ENCODE measurements at places on chromosomes 4 and X. TPM values are rescaled to one million over a fixed set of nuclear protein-coding genes. Genes with fewer than 3 reads are reported as not detected.
A peak's percentile ranks its signal among the peaks of the same experiment; 100 is the strongest.

DNA sequence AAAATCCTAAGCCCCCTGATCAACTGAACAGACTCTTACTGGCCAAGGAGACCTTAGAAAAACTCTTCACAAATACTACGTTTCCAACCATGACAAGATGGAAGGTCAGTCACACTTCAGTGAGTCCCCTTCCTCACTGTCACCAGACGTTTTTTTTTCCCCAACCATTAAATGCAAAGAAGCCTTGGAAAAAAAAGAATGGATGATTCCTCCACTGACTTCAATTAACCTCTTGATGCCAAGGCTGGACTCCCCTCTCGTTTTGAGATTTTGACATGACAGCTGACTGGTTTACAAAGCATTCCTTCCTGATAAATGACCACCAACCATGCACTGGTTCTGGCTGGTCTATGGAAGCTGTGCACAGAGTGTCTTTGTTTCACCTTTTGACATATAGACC is 73.2 kb downstream of the SLC34A2 start:
- no peaks in the 10 kb centered on the region for H3K4me1 ChIP-seq
- no peak overlapping the region for H3K4me3 ChIP-seq
- no peaks in the 10 kb centered on the region for H3K36me3 ChIP-seq
- no peaks in the 10 kb centered on the region for H3K27me3 ChIP-seq
- H3K27ac ChIP-seq = no peak overlapping the region

DNA sequence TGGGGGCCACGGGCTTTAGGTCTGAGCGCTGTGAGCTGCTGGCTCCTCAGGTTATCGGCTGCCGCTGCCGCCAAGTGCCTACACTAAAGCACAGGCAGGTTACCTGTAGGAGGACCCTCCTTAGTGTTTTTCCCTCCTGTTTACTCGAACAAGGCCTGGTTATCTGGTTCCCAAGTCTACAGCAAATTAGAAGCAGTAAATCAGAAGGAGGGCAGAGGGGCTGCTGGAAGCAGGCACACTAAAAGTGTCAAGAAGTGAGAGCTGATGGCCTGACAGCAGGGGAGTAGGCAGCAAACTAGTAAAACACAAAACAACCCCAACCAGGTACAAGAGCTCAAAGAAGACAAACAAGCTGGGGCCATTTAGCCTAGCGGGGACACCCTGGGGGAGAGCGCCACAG is 125.0 kb upstream of the PJA1 start:
- H3K27ac ChIP-seq = no peak overlapping the region
- no peaks in the 10 kb centered on the region for H3K4me1 ChIP-seq
- peaks cover 29% of the 10 kb centered on the region for H3K27me3 ChIP-seq
- DNase-seq = no peak

DNA sequence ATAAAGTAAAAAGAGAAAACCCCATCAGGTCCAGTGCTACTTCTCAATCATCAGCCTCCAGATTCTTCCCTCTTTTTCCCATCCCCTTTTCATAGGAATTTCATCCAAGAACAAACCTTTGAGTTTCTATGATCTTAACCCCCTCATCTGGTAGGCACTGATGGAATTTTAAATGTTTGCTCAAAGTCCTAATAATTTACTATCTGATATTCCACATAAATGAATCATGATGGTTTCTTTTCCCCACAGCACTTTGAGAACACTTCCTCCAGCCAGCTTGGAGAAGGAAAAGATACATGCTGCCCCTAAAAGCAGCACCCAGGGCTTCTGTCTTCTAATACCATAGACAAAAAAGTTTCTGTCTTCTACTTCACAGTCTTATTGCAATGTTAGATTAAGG is 19.4 kb upstream of the KLHL8 start:
- H3K4me1 ChIP-seq = peaks cover 13% of the 10 kb centered on the region
- no peak for DNase-seq

Gene AVPR2
- not detected for total RNA-seq

Gene USP46
- 12.5 TPM for total RNA-seq

GRCh38 chr4:131547506-131547981 is 1601.5 kb upstream of the PCDH10 start:
- DNase-seq = no peak
- no peak overlapping the region for H3K27ac ChIP-seq
- no peaks in the 10 kb centered on the region for H3K4me1 ChIP-seq
- no peaks in the 10 kb centered on the region for H3K27me3 ChIP-seq
- H3K36me3 ChIP-seq = no peaks in the 10 kb centered on the region
- H3K4me3 ChIP-seq = no peak overlapping the region

Gene SCD5
- total RNA-seq = 13.9 TPM

GRCh38 chrX:80246271-80246670 is 174.0 kb upstream of the TENT5D start:
- H3K36me3 ChIP-seq = no peaks in the 10 kb centered on the region
- H3K4me1 ChIP-seq = no peaks in the 10 kb centered on the region
- no peak overlapping the region for H3K4me3 ChIP-seq
- DNase-seq = no peak

DNA sequence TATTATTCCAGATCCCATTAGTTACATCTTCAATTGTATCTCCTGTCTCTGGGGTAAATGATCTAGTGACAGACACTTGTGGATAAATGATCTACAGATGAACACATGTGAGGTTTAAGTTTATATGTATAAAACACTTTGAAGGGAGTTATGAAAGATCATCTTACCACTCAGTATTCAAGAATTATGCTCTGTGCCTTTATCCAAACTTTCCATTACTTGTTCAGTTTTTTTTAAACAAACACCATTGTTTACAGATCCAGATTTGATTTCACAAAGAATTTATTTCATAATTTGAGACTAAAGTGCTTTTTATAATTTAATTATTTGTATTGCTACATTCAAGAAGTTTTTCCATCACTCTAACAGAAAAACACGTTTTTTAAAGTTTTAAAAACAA is 142.5 kb downstream of the HHIP start:
- no peak for DNase-seq
- no peak overlapping the region for H3K4me3 ChIP-seq
- no peaks in the 10 kb centered on the region for H3K4me1 ChIP-seq
- no peak overlapping the region for H3K27ac ChIP-seq

Gene LUZP4
- not detected for total RNA-seq

- no peaks in the 10 kb centered on the region for H3K36me3 ChIP-seq
- H3K27ac ChIP-seq = no peak overlapping the region
- H3K27me3 ChIP-seq = no peaks in the 10 kb centered on the region
These were observed 174.4 kb downstream of the FHIP1A start for GRCh38 chr4:151583157-151583914.

Gene GPC4
- 26.2 TPM for total RNA-seq

- no peaks in the 10 kb centered on the region for H3K36me3 ChIP-seq
- peaks cover 15% of the 10 kb centered on the region for H3K27me3 ChIP-seq
- no peaks in the 10 kb centered on the region for H3K4me1 ChIP-seq
These were observed 22.7 kb upstream of the PSAPL1 start for GRCh38 chr4:7457201-7458065.

- H3K4me3 ChIP-seq = no peak overlapping the region
- H3K36me3 ChIP-seq = no peaks in the 10 kb centered on the region
- H3K4me1 ChIP-seq = peaks cover 18% of the 10 kb centered on the region
- H3K27ac ChIP-seq = no peak overlapping the region
- DNase-seq = no peak
These were observed 425.0 kb downstream of the FAT4 start for GRCh38 chr4:125739760-125740159.

DNA sequence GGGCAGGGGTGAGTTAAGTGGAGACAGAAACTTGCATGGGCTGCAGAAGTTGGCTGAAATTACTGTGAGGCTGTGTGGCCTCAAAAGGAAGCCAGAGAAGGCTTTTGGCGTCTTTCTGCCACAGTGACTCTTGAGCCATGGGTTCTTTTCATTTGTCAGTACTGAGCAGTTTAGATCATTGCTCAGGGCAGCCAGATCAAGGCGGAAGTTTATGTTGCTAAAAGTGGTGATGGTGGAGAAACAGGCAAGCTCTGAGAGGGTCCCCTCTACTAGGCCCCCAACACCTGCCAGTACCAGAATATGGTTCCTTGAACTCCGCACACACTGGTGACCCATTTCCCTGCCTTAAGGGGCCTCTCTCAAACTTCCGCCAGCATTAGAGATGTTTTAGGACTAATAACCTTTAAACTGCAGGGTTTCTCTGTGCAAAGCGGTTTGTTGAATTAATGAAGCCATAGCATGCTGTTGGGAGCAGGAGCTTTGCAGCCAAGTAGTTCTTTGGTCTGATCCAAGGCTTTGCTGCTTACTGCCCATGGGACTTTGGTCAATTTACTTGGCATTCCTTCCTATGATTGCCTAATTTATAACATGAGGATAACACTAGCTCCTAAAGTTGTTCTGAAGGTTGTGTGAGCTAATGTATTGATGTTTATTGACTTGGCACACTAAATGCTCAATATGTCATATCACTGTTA is 34.5 kb downstream of the RNF175 start:
- no peaks in the 10 kb centered on the region for H3K27me3 ChIP-seq
- no peak overlapping the region for H3K4me3 ChIP-seq
- no peaks in the 10 kb centered on the region for H3K36me3 ChIP-seq
- H3K4me1 ChIP-seq = no peaks in the 10 kb centered on the region

GRCh38 chr4:3349116-3349515 is 56.3 kb downstream of the RGS12 start:
- H3K36me3 ChIP-seq = no peaks in the 10 kb centered on the region
- no peaks in the 10 kb centered on the region for H3K27me3 ChIP-seq
- DNase-seq = no peak
- no peaks in the 10 kb centered on the region for H3K4me1 ChIP-seq
- H3K27ac ChIP-seq = no peak overlapping the region

DNA sequence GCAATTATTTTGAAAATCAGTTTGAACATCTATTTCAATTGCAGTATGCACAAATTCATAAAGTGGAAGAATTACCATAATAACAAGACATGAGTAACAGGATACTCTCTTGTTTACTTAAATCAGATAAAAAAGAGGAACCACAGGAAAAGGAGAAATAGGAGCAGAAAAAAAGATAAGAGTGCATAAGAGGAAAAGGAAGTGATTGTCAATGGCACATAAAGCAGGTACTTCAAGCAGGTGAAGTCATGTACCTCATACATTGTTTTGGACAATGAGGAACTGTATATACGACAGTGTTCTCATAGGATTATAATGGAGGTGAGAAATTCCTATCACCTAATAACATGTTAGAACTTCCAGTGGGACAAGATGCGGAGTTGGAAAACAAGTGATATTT is 334.5 kb upstream of the PCDH7 start:
- H3K4me3 ChIP-seq = no peak overlapping the region
- no peak for DNase-seq
- no peaks in the 10 kb centered on the region for H3K4me1 ChIP-seq
- no peaks in the 10 kb centered on the region for H3K27me3 ChIP-seq
- no peaks in the 10 kb centered on the region for H3K36me3 ChIP-seq

- no peaks in the 10 kb centered on the region for H3K4me1 ChIP-seq
- H3K27ac ChIP-seq = no peak overlapping the region
- no peak overlapping the region for H3K4me3 ChIP-seq
- DNase-seq = no peak
These were observed 133.1 kb downstream of the HMX1 start for GRCh38 chr4:8738471-8738931.

DNA sequence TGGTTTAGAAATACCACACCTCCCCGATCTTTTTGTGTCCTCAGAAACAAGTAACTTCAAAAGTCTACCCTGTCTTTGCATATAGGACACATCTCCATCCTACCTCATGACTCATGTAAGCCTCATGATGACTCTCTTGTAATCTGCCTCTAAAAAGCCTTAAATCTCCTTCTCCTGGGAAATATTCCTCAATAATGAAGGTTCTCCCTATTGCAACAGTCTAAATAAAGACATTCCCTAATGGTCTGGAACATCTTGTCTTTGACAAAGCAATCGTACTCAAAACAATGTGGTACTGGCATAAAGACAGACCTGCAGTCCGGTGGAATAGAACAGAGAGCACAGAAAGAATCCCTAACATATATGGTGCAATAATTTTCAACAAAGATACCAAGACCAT is 257.7 kb downstream of the OPHN1 start:
- H3K4me3 ChIP-seq = no peak overlapping the region
- no peaks in the 10 kb centered on the region for H3K27me3 ChIP-seq
- no peaks in the 10 kb centered on the region for H3K36me3 ChIP-seq

- no peak for DNase-seq
- no peak overlapping the region for H3K27ac ChIP-seq
- no peaks in the 10 kb centered on the region for H3K4me1 ChIP-seq
- H3K4me3 ChIP-seq = no peak overlapping the region
- peaks cover 4% of the 10 kb centered on the region for H3K36me3 ChIP-seq
- no peaks in the 10 kb centered on the region for H3K27me3 ChIP-seq
These were observed 44.5 kb downstream of the NEK1 start for GRCh38 chr4:169567916-169568315.

- no peak for DNase-seq
- peaks cover 41% of the 10 kb centered on the region for H3K36me3 ChIP-seq
- H3K4me3 ChIP-seq = peak overlapping the region; percentile 90
- H3K4me1 ChIP-seq = peaks cover 27% of the 10 kb centered on the region
- H3K27me3 ChIP-seq = no peaks in the 10 kb centered on the region
- H3K27ac ChIP-seq = no peak overlapping the region
These were observed 608 bp downstream of the RAPGEF2 start for GRCh38 chr4:159103384-159103990.

DNA sequence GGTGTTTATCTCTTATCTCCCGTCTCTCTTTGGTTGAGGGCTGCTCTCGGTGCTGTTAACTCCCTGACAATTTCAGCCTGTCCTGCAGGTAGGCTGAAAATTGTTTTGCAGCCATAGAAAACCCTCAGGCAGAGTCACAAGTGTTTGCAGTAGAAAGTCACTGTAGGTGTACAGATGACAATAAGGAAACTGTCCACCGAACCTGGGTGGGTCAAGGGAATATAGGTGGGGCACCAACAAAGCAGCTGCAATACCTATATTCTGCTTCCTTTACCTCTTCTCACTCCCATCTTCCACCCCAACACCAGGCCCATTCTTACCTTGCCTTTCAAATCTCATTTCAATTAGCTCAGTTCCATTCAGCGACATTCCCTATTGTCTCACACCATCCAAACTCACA is 381.8 kb downstream of the PPP1R2C start:
- H3K27ac ChIP-seq = no peak overlapping the region
- no peaks in the 10 kb centered on the region for H3K4me1 ChIP-seq
- H3K4me3 ChIP-seq = no peak overlapping the region

Gene MEPE
- not detected for total RNA-seq

GRCh38 chr4:85784947-85785346 is 310.0 kb downstream of the ARHGAP24 start:
- H3K27me3 ChIP-seq = no peaks in the 10 kb centered on the region
- no peaks in the 10 kb centered on the region for H3K36me3 ChIP-seq

Gene PAK3
- total RNA-seq = 0.50 TPM

Gene SPIN2A
- 1.6 TPM for total RNA-seq

DNA sequence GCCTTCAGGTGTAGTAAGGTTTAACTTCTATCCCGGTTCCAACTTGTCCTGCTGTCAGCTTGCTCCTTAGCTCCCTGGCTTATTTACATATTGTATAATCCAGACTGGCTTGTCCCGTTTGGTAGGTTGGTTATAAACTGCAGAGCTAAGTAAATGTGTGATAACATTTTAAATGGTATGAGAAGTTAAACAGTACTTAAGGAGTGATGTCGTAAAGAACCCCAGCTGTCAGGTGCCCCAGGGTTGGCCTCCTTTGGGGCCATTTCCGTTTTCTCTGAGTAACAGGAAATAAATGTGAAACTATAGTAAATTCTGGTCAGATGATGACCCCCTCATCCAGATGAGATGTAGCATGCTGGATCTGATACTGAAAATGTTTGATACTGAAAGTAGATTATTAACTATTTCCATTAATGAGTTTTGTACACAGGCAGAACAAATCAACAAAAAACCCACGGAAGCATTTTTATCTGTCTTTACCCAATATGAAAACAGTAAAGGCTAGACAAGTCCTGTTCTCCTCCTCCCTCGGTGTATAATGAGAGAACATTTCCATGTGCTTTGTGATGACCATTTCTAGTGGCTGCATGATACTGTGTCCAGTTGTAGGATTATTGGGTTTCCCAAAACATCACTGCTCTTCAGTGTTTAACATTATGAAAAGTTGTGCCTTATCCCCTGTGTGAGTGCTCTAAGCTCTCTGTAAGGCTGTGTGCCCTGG is 22.4 kb downstream of the GAB1 start:
- H3K36me3 ChIP-seq = peaks cover 10% of the 10 kb centered on the region
- peak overlapping the region; percentile 56 for H3K4me3 ChIP-seq
- H3K27ac ChIP-seq = peak overlapping the region; percentile 87
- H3K27me3 ChIP-seq = no peaks in the 10 kb centered on the region
- DNase-seq = peak; percentile 71

Data from Calu3 (cell line).